ENCODE measurements at places on chromosomes 6 and 20.

- DNase-seq: no peak
Observed at GRCh38 chr6:33716890-33717632, 5.6 kb upstream of the UQCC2 start.

DNA sequence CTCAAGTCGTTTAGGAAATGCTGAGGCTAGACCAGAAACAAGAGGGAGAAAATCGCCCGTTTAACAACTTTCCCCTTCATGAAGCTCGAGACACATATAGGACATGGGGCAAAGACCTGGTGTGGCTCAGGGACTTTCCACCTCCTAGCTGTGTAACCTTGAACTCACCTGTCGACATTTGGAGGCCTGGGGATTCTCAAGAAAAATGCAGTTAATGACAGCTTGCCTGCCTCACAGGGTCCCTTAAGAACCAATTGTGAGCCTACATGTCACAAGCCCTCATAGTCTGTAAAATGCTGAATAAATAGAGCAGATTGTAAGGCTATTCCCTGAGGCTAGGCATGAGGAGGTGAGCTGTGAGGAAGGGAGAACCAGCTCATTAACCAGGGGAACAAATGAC, 35.1 kb downstream of the MGME1 start:
- no peak for DNase-seq

DNA sequence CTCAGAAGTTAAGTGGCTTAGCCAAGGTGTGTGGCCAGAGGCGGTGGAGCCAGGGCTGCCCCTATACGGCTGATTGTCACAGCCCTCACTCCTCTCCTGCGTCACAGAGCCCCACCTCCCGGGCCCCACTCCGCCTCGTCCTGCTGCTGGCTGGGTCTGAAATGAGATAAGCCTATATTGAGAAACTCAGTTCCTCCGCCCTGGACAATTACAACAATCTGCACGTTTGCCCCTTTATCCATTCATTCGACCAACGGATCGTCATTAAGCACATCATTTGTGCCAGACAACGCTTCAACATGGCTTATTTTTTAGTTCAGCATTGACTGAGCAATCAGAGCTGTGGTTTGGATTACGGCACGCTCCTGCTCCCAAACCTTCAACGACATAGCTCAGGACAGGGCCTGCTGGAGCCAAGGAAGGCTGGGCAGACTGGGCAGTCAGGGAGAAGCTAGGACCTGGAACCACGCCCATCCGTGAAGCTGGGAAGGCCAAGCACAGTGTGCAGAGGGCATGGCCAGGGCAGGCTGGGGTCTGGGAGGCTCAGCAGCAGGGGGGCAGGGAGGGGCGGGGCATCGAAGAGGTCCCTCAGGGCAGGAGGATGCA, 16.6 kb upstream of the EZR start:
- no peak for DNase-seq

GRCh38 chr6:72703093-72703492, 81.2 kb downstream of the KCNQ5 start:
- no peak for DNase-seq
